ENCODE measurements at places on chromosomes 4 and X. TPM values are rescaled to one million over a fixed set of nuclear protein-coding genes. Genes with fewer than 3 reads are reported as not detected.

DNA sequence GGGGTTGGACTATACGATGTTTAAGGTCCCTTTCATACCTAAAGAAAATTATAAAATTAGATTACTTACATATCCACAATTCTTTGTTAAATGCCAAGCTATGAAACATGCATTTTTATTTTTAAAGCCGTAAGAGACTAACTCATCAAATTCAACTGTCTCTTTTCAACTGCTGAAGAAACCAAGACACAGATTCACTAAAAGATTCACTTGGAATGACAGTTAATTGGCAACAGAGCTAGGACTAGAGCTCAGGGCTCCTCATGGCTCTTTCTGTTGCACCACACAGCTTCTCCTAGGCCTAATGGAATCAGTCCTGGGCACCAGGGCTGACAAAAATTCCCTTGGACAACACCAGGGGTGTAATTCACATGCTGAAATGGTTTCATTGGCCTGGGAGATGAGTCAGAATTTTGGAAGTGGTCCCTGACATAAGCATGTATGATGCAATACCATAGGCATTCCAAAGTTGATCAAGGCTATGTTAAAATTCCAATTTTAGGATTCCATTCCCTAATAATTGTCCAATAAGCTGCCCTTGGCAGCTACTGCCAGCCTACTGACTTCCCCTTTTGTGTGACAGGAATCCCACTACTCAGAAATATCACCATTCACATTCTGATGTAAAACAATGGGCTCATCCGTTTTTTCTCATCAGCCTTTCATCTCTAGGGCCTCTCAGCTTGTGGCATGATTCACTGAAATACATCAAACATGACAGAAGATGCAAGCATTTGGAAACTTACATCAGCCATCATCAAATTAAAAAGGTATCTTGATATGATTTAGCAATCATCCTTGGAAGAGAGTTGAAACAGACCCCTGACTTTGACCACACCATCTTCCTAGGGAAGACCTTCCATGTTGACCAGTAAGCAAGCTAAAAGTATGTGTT lies 54.2 kb downstream of the PLAC1 start:
- H3K4me1 ChIP-seq: no peaks in the 10 kb centered on the region
- no peak overlapping the region for H3K27ac ChIP-seq
- no peak overlapping the region for H3K4me3 ChIP-seq
- no peaks in the 10 kb centered on the region for H3K36me3 ChIP-seq
- DNase-seq: no peak

SH3TC1 gene
- total RNA-seq: 61.7 TPM

DNA sequence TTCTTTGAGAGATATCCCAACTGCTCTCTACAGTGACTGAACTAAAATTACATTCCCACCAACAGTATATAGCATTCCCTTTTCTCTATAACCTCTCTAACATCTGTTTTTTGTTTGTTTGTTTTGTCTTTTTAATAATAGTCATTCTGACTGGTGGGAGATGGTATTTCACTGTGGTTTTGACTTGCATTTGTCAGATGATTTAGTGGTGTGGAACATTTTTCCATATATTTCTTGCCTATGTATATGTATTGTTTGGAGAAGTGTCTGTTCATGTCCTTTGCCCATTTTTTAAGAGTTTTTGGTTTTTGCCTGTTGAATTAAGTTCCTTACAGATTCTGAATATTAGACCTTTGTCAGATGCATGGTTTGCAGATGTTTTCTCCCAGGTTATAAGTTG lies 9.0 kb downstream of the USO1 start:
- no peaks in the 10 kb centered on the region for H3K36me3 ChIP-seq
- no peak for DNase-seq
- no peaks in the 10 kb centered on the region for H3K27me3 ChIP-seq
- H3K4me1 ChIP-seq: peaks cover 3% of the 10 kb centered on the region

LRAT gene
- not detected for total RNA-seq

DNA sequence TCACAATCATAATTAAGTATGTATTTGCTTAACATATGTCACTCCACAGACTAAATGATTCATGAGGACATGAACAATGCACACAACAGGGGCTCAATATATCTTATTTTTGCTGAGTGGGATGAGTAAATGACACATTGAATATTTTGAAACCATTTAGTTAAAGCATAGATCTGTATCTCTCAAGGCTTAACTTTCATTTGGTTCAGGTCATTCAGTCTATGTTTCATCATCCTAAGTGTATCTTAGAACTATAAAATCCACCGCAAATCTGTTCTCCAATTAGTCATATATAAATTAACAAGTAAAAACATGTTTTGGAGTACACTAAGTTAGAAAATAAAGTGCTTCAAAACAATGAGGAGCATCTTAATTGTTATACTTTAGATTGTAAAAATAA lies 45.8 kb downstream of the AREG start:
- no peak for DNase-seq
- H3K27me3 ChIP-seq: no peaks in the 10 kb centered on the region
- no peaks in the 10 kb centered on the region for H3K4me1 ChIP-seq
- no peak overlapping the region for H3K27ac ChIP-seq
- no peaks in the 10 kb centered on the region for H3K36me3 ChIP-seq
- no peak overlapping the region for H3K4me3 ChIP-seq

DNA sequence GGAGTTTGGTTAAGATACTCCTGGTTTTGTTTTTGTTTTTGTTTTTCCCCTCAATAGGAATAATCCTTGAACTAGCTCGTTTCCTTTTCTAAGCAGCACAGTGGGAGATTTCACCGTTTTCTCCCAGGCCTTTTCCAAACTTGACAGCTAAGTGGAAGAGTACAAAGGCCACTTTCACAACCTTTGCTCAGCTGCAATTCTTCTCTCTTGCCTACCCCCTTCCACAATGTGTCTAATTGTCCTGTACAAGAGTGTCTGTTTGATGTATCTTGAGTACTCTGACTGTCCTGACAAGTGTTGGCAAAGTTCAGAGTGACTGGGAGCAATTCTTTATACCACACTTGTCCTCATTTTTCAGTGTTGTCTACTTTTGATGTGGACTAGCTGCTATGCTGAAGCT lies 674.3 kb upstream of the AMOT start:
- no peaks in the 10 kb centered on the region for H3K27me3 ChIP-seq
- H3K4me3 ChIP-seq: no peak overlapping the region
- no peaks in the 10 kb centered on the region for H3K4me1 ChIP-seq
- no peak overlapping the region for H3K27ac ChIP-seq
- no peaks in the 10 kb centered on the region for H3K36me3 ChIP-seq
- no peak for DNase-seq

Measured in natural killer cell (primary cell).